Panc1 (cell line): ENCODE measurements at places on chromosomes 2 and 18.

GRCh38 chr2:109322111-109322510 lies 193.1 kb downstream of the SH3RF3 start:
- no peak for DNase-seq

GRCh38 chr2:144470334-144470733 lies 49.6 kb downstream of the ZEB2 start:
- no peak for DNase-seq

DNA sequence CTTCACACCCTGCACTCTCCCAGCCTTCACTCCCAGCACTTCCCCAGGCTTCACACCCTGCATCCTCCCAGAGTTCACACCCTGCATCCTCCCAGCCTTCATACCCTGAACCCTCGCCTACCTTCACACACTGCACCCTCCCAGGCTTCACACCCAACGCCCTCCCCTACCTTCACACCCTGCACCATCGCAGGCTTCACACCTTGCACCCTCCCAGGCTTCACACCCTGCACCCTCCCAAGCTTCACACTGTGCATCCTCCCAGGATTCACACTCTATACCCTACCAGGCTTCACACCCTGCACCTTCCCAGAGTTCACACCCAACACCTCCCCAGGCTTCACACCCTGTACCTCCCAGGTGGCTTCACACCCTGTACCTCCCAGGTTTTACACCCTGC lies 448.7 kb upstream of the MYT1L start:
- no peak for DNase-seq

DNA sequence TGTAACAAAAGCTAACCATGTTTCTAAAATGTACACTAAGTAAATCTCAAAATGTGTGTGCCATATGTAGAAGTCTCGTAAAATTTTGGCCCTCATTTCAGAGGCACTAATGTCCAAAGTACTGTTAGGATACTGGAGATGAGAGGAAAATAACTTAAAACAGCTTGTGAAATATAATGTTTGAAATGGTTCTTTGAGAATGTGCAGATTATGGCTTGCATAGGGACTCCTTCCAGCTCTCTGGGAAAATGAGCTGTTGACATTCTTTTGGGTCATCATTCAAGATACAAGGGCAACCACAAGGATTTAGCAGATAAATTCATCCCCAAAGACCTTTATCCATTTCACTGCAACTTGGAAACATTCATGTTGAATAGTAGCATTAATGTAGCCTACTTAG lies 38.1 kb upstream of the OTX1 start:
- no peak for DNase-seq

DNA sequence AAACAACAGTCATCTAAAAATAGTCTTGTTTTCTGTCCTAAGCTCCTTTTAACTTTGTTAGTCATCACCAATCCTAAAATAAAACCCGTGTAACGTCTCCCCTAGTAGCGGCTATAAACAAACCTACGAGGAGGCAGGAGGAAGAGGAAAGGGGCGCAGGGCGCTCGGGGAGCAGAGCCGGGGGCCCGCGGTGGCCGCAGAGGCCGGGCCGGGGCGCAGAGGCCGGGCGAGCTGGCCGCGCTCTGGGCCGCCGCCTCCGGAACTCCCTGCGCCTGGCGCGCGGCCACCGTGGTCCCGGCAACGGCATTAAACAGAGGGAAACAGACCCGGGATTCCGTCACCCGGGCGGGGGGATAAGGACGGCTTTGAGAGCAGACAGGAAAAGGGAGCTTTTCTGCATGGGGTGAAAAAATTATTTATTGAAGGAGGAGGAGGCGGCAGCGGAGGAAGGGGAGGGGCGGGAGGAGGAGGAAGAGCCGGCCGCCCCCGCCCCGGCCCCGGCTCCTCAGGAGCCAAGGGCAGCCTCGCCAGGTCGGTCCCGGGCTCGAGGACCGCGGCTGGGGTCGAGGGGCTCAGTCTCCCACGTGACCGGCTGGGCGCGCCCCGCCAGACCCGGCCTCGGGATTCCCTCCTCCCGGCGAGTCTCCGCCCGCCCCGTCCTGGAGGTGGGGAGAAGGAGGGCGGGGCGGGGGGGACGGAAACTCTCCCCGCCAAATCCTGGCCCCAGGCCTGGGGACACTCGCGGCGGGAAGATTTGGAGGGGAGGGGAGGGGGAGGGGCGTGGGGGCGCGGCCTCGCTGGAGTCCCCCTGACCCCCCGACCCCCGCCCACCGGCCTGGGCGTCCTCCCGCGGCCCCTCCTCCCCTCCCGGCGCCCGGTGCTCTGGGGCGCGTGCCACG lies 1.8 kb upstream of the NFATC1 start:
- no peak for DNase-seq

- no peak for DNase-seq
Observed at GRCh38 chr2:128357506-128358370, 39.1 kb upstream of the HS6ST1 start.

GRCh38 chr2:8306530-8307351 lies 375.1 kb upstream of the ID2 start:
- DNase-seq: no peak

- DNase-seq: no peak
Observed at GRCh38 chr2:143787674-143788073, 658.5 kb downstream of the ARHGAP15 start.

GRCh38 chr2:217482056-217482710 lies 520.6 kb downstream of the TNS1 start:
- DNase-seq: no peak

DNA sequence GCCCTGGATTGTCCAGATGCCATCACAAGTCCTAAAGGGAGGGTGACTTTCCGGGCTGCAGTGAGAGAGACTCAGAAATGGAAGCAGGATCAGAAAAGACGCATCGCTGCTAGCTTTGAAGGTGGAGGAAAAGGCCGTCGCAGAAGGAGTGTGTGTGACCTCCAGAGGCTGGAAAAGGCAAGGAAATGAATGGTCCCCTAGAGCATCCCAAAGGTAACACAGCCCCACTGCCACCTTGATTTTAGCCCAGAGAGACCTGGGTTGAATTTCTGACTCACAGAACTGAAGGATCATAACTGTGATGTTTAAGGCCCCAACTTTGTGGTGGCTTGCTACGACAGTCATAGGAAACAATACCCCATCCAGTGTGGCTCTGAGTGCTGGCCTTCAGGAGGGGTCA lies 8.6 kb upstream of the NCK2 start:
- no peak for DNase-seq

DNA sequence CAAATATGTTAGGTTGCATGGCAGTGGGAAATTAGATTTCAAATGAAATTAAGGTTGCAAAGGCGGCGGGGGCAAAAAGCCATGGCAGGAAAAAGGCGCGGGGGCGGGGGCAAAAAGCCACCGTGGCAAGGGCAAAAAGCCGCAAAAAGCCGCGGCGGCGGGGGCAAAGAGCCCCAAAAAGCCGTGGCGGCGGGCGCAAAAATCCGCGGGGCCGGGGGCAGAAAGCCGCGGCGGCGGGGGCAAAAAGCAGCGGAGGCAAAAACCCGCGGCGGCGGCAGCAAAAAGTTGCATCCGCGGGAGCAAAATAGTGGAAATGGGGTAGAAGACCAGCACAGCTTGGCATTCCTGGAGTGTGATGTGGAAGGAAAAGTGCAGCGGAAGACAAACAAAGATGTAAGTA lies 417.1 kb downstream of the ANKRD30B start:
- DNase-seq: no peak

- DNase-seq: no peak
Observed at GRCh38 chr2:207275779-207276178, 110.0 kb upstream of the KLF7 start.

GRCh38 chr2:182862091-182862490 lies 4.3 kb downstream of the FRZB start:
- DNase-seq: no peak

DNA sequence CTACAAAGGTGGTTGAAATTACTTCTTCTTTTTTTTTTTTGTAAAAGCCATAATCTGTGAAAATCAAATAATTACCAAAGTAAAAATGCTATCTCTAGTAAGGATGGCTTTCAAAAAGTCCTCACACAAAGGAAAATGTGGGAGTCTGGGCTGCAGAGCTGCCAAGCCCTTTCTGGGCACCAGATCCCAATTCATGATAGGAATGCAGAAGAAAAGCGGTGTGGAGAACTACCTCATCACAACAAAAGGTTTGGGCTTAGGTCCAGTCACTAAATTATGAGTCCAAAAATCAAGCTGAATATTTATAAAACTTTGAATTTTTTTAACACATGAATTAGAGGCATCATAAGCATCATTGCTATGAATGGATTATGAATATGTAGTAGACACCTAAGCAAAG lies 30.8 kb upstream of the EPHA4 start:
- no peak for DNase-seq

DNA sequence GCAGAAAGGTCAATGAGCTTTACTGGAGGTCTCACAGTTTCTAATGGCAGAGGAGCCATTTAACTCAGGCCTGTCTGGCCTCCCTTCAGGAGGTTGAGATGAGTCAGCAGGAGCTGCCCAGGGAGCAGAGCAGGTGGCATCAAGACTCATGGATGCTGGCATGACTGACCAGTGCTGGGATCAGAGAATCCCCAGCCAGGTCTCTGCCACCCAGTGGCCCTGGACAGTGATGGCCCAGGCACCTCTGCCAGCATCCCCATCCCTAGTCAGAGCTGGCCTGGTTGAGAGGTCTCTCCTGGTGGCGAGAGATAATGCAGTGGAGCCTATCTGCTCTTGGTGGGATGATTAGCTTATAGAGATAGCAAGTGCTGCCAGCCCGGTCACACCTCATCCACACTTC lies 43.1 kb downstream of the GYPC start:
- DNase-seq: no peak

DNA sequence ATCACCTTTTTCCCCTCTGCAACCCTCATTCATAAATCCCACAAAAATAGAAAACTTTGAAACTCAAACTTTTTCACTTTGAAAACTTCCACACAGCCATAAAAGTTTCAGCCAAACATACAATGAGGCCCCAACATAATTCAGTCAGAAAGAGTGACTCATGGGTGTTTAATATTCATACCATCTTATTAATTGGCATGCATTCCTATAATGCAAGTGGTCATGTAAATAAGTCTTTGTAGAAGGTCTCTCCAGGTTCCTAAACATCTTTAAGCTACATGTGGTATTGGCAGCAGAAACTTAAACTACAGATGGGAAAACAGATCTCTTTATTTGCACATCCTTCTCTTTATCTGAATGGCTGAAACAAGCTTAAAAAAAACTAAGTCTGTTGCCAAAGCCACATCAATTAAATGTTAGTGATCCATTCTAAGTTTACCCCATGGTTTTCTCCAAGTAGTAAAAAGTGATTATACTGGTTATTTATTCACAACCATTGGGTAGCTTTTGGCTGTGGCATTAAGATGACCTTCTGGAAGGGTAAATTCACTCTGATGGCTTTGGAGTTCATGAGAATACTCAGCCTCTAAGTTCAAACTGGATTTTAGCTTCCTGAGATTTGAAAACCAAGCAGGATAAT lies 70.2 kb upstream of the LYPD1 start:
- DNase-seq: no peak

- DNase-seq: no peak
Observed at GRCh38 chr2:105744909-105745853, at the start of gene NCK2. Gene NCK2 (plus strand): TSS chr2:105744912. CDS start chr2:105855064, 110,152 bp downstream.
